ENCODE measurements at places on chromosomes 6 and 20.

DNA sequence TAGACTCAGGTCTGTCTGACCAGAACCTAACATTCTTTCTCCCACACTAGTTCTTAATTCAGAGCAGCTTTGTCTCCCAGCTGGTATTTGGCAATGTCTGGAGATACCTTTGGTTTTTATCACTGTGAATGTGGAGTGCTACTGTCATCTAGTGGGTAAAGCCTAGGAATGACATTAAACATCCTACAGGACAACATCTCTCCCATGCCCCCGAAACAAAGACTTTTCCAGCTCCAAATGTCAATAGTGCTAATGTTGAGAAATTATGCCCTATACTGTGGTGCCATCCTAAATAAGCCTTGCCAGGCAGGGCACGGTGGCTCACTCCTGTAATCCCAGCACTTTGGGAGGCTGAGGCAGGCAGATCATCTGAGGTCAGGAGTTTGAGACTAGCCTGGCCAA lies 4.2 kb upstream of the TTPAL start:
- DNase-seq: no peak

DNA sequence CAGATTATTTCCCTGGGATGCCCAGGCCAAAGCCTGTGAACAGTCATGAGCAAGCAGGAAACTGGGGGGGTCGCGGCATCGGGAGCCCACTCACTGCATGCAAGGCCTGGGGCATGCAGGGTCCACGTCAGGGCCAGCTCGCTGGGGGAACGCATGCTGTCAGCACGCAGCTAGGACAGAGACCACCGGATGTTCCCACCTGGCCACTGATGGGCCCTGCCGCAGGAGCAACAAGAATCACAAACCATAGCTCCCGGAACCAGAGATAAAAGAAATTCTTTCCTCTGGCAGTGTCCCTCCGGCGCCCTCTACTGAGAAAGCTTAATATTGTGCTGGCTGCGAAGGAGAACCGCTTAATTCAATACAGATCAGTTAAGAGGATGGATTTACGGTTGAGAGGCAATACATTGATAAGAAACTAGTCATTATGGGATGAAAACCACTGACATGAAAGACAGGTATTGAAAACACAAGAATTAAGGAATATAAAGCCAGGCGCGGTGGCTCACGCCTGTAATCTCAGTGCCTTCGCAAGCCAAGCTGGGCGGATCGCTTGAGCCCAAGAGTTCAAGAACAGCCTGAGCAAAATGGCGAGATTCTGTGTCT lies 32.6 kb downstream of the C6orf15 start:
- peak; percentile 53 for DNase-seq

DNA sequence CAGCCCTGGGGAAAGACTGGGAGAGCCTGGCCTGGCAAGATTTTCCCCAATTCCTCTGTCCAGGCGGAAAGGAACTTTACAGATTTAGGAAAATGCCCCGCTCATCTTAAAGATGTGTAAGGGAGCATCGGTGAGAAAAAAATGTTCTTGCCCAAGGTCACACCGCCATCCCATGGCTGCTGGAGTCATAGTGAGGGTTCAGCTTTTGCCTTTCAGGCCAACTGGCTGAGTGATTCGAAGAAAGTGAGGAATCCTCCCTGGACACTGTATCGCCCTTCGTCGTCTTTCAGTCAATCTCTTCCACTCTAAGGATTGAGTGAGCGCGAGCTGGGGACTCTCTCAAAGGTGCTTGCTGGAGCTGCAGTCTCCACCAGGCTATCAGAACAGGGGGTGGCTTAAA lies 1.4 kb downstream of the WFDC2 start:
- no peak for DNase-seq

- no peak for DNase-seq
Measured at GRCh38 chr6:106444777-106445507, 84.4 kb downstream of the CRYBG1 start.

GRCh38 chr6:163243083-163243482 lies 171.4 kb upstream of the QKI start:
- DNase-seq: no peak

GRCh38 chr6:109840034-109840433 lies 138.1 kb upstream of the GPR6 start:
- DNase-seq: no peak
